ENCODE measurements at places on chromosomes 7 and 10.

DNA sequence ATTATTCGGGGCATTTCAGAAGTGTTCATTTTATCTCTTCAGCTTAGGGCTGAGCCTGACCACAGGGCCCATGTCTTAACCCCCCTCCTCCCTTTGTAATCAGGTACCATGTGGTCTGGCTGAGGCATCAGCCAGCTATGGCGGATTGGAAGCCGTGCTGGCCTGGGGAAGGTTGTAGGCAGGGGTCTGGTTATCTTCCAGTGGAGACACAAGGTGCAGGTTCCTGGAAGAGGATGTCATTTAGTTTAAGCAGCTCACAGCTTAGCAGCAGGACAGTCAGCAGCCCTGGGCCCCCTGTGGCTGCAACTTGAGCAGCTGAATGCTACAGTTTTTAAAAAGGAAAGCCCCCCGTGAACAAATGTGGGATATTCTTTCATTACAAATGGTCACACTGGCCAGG lies 22.1 kb downstream of the BAG3 start:
- DNase-seq = no peak

DNA sequence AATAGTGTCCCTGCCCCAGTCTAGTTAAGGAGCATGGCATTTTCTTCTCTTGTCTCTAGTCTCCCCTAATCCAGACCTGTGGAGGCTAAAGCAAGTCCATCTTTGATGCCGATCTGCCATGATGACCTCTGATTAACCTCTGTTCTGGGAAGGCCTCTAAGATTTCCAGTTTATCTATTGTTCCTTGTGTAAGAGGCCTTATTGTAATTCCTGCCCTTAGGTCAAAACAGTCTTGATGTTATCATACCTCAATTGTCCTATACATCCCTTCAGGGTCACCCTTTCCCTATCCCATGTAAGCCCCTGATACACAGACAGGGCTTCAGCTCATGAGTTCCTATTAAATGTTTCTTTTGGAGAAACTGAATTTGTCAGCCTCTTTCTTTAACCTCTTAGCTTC lies 4.9 kb upstream of the ZMIZ2 start:
- no peak for DNase-seq

GRCh38 chr7:36396150-36396549 lies 6.5 kb downstream of the ANLN start:
- no peak for DNase-seq

DNA sequence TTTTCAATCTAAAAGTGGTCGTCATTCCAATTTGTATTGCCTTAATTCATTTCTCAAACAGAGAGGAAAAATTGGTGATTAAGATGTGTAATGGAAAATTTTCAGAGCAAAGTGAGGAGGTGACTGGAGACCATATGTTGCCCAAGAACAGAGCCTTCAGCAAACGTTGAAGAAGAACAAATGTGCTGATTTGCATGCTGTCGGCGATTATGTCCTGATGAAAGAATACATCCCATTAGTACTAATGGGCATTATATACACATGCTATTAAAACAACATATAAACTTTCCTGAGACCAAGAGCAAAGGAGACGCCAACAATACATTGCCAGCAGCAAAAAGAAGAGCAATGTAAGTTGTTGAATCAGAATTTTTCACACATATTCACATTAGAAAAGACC lies 100.0 kb upstream of the ARID5B start:
- no peak for DNase-seq

GRCh38 chr10:34102237-34102673 lies 712.8 kb downstream of the PARD3 start:
- no peak for DNase-seq

DNA sequence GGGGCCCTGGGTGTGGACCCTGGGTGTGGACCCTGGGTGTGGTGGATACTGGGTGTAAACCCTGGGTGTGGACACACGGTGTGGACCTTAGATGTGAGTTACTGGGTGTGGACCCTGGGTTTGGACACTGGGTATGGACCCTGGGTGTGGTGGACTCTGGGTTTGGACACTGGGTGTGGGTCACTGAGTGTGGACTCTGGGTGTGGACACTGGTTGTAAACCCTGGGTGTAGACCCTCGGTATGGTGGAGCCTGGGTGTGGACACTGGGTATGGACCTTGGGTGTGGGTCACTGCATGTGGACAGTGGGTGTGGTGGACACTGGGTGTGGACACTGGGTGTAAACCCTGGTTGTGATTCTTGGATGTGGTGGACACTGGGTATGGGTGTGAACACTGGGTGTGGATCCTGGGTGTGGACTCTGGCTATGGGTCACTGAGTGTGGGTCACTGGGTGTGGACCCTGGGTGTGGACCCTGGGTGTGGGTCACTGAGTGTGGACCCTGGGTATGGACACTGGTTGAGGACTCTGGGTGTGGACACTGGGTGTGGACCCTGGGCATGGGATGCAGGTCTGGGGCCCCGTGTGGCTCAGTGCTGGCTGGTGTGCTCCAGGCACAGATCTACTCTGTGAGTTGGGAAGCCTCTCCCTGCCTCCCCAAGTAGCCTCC lies 356.2 kb downstream of the GLRX3 start:
- DNase-seq = no peak

DNA sequence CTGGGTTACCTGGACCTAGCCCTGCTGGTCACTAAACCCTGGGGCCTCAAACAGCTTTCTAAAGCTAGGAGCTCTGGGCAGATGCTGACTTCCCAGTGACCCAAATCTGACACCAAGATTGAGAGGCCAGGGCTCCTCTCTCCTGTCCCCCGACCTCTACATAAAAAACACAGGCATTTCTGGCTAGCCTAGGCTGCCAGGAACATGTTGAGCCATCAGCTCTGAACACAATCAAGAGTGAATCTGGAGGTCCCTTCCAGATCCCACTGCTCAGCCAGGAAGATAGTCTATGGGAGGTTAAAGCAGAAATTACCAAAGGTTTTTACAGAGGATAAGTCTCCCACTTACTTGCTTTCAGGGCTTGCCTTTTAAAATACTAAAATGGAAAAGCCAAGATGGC lies 22.1 kb upstream of the PDE1C start:
- no peak for DNase-seq

- no peak for DNase-seq
Observed at GRCh38 chr7:92876836-92877235, 40.5 kb upstream of the CDK6 start.

- DNase-seq = no peak
Observed at GRCh38 chr7:15692501-15693020, 6.1 kb upstream of the MEOX2 start.

DNA sequence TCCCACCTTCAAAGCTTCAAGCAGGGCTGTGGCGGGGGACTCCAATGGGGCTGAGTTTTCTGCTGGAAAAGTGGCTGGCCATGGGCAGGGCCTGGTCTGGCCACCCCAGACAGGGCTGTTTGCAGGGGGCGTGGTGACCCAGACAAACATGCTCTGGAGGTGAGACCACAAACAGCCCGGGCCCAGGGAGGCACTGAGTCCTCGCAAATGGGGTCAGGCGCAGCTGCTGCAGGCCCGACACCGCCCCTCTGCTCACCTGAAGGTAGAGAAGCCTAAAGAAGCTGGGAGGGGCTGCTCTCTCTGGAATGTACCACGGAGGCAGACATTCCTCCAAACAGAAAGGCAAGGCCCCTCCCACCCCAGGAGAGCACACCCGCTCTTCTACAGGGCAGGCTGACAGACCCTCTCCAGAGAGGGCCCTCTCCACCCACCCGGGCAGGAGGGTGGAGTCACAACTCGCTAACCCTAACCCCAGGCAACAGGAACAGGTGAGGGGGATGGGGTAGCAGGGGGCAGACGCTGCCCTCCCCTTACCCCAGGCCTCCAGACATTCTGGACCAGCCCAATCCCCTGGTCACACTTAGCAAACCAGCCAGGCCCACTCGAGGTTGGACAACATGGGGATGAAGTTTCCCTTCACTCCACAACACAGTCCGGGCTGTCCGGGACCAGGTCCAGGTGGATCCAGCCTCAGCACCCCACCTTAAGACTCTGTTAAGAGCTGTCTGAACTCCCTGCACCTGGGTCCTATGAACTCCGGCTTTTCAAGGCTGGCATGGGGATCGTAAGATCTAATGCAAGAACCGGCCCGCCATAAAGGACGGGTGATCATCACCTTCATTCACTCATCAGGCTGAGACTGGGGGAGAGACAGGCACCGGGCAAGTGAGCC lies 32.3 kb downstream of the OAT start:
- no peak for DNase-seq

- no peak for DNase-seq
Observed at GRCh38 chr7:43591558-43592180, 8.8 kb downstream of the STK17A start.

GRCh38 chr7:28472332-28472731 lies 60.0 kb downstream of the CREB5 start:
- DNase-seq = no peak

DNA sequence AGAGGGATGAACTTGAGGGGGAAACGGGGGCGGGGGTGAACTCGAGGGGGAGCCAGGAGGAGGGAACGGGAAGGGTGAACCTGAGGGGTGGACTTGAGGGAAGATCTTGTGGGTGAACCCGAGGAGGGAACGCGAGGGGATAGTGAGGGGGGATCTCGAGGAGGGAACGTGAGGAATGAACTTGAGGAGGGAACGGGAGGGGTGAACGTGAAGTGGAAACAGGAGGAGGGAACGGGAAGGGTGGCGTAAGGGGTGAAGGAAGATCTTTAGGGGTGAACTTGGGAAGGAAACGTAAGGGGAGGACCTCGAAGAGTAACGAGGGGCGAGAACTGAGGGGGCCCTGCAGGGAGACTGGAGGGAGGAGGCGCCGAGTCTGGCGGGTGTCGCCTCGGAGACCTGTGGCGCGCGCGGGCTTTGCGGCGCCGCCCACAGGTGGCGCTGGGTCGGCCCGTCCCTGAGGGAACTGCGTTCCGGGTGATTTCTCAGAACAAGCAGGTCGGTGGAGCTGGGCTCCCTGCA lies 651 bp downstream of the MYO3A start:
- DNase-seq = peak; percentile 30

GRCh38 chr7:37942934-37943610 lies 22.6 kb downstream of the EPDR1 start:
- DNase-seq = no peak

GRCh38 chr7:74202841-74203556 lies 6.8 kb upstream of the LAT2 start:
- no peak for DNase-seq

GRCh38 chr10:109895095-109895818 lies 28.1 kb downstream of the XPNPEP1 start:
- DNase-seq = no peak

DNA sequence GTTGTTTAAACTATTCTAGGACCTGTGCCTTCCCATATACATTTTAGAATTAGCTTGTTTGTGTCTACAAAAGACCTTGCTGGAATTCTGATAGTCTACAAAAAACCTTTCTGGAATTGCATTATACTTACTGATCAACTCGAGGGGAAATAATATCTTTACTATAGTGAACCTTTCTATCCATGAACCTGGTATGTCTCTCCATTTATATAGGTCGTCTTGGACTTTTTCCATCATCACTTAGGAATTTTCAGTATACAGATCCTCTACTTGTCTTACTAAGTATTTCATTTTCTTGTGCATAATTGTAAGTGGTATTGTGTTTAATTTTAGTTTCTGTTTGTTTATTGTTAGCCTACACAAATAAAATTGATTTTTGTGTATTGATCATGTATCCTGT lies 101.1 kb downstream of the WDFY4 start:
- DNase-seq = no peak

DNA sequence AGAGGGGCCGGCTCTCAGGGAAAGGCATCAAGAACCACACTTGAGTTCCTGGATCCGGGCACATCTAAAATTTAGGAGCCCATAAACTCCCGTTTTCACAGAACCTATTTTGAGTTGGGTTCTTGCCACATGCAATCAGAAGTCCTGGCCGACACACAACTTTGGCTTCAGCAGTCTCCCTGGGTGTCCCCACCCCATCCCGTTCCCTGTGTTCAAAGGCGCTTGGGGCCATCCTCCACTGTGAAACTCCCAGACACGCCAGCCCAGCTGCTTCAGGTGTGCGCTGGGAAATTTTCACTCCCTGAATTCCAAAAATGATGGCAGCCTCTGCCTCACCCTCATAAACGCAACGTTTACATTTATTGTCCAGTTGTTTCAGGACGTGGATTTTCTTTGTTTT lies 8.4 kb upstream of the ZFAND2A start:
- DNase-seq = no peak

DNA sequence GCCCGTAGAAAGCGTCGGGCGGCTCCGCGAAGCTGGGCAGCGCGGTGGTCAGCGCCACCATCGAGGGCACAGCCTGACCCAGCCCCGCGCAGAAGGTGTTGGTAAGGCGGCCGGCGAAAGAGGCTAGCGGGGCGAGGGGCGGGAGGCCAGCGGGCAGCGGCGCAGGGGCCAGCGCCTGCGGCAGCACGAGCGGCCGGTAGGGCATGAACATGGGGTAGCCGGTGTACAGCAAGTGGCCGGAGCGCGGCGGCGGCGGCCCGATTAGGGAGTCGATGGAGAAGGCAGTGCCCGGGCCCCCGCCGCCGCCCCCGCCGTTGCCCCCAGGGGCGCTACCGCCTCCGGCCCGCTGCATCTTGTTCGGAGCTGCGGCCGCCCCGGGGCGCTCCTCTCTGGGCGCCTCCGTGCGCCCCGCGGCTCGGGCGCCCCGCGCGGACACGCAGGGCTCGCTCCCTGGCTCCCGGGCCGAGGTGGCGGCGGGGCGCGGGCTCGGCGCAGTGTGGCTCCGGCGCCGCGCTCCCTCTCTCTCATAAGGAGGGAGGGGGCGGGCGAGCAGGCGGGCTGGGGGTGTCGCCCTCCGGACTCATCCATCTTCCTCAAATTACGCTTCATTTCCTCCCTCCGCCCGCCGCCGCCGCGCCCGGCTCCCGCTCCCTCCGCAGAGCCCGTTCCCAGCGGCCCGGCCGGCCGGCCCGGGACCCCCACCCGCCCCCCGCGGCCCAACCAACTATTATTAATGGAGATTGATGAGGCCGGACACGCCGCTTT lies at the start of gene GBX1:
TSS of gene GBX1 (minus strand) at position 498 of the 765 bp plus-strand sequence. CDS start at position 352, 146 bp downstream.
- DNase-seq = peak; percentile 21

- no peak for DNase-seq
Observed at GRCh38 chr10:6916601-6917000, 336.5 kb upstream of the PRKCQ start.

GRCh38 chr7:143240291-143241168 lies 18.7 kb downstream of the TAS2R40 start:
- DNase-seq = peak; percentile 63

- no peak for DNase-seq
Observed at GRCh38 chr10:123901621-123902020, 10.0 kb upstream of the CPXM2 start.

DNA sequence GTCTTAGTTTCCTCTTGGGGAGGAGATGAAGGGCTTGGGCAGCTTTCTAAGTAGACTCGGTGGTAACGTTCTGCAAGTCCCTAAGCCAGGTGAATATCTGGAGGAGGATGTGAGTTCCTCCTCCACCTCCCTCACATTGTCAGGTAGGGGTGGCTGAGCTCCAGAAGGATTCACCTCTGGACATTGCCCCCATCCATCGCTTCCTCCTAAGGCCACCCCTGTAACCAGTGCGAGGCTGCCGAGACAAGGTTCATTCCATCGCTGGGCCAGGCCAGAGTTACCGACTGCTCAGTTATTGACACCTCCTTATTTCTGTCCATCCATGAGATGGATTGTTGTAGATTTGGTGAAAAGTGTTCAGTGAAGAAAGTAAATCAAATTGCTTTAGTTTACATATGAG lies 334.1 kb upstream of the KLF6 start:
- no peak for DNase-seq

Data from stimulated activated naive CD8-positive, alpha-beta T cell treated with anti-CD3 and anti-CD28 coated beads, Interleukin-15, Interleukin-2, amounts not matched to agents 100 U/mL and 50 U/mL, for 24 hours (primary cell).